Suppressor macrophage treated with lipopolysaccharide for 1 hour (primary cell): ENCODE measurements at places on chromosomes 1 and 21.

DNA sequence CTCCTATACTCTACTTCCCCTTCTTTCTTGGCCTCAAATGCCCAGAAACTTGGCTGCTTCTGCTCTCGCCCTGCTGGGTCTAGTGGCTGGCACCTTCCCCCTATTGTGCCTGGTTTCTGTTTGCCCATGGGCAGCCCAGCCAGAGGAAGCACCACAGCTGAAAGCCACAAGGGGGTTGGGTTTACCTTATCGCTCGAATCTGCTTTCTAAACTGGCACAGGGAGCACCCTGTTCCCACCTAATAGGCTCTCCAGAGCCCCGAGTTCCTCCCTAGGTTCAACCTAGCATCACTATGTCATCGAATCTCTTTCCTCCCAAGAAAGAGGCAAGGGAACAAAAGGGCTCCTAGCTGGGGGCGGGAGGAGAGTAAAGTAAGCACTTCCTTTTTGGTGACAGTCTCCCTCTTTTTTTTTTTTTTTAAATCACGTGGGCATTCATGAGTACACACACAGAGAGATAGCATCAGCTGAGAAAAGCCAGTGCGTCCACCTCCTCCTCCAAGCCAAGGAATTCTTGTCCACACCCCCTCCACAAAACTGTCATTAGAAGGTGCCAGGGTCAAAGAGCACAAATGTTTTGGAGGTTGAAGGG is 72.8 kb downstream of the PLEKHA6 start:
- DNase-seq = peak; percentile 80

GRCh38 chr21:33332143-33332542 is 7.4 kb downstream of the IFNAR1 start:
- DNase-seq = no peak

GRCh38 chr1:21077085-21077484 is 99.6 kb downstream of the EIF4G3 start:
- DNase-seq = peak; percentile 70

DNA sequence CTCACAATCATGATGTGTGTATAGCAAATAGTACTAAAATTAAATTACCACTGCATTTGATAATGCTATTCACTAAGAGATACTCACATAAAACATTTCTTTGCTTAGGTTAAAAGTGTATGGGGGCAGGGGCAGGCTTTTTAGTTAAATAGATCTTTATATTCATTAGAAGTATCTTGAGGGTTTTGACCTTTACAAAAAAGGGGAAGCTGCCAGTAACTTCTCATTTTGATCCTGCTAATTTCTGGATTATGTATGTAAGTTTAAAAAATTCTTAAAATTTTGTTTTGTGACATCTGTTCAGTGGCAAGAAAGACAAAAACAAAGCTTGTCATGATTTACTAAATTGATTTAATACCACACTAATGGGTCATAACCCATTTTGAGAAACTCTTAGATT is 45.8 kb upstream of the S1PR1 start:
- peak; percentile 58 for DNase-seq

DNA sequence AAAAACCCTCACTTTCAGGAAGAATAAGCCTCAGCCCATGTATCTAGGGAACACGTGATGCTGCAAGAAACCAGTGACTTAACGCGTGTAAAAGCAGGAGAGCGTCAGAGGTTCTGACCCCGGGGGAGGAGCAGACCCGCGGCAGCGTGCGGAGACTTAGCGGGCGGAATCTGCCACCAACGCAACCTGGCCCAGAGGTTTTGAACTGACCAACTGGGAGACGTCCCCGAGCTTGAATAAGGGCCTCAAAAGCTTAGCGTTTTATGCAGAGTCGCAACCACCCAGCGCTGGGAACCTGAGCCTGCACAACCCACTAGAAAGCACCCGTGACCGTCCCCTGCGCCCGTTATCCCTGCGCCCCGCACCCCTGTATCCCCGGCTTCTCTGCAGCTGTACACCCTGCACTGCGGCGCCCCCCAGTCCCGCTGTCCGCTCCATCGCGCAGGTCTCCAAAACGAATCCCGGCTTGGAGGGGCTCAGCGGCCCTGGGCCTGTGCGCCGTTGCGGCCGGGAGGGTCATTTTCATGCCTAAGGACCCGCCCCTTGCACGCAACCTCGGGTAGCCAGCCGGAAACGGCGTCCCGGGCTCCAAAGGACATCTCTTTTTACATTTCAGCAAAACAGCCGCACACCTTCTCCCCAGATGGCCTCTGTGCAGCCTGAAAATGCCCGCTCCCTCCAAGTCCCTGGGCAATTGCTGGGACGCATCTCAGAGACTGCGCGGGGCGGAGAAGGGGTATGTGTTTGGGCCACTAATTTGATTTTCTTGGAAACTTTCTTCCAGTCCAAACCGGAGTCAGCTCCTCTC is 29.4 kb upstream of the TRIM17 start:
- DNase-seq = peak; percentile 91

- DNase-seq = peak; percentile 76
Observed at GRCh38 chr1:158035976-158036583, 42.6 kb downstream of the KIRREL1 start.

GRCh38 chr1:36609241-36610027 is 126.7 kb upstream of the CSF3R start:
- DNase-seq = peak; percentile 76

DNA sequence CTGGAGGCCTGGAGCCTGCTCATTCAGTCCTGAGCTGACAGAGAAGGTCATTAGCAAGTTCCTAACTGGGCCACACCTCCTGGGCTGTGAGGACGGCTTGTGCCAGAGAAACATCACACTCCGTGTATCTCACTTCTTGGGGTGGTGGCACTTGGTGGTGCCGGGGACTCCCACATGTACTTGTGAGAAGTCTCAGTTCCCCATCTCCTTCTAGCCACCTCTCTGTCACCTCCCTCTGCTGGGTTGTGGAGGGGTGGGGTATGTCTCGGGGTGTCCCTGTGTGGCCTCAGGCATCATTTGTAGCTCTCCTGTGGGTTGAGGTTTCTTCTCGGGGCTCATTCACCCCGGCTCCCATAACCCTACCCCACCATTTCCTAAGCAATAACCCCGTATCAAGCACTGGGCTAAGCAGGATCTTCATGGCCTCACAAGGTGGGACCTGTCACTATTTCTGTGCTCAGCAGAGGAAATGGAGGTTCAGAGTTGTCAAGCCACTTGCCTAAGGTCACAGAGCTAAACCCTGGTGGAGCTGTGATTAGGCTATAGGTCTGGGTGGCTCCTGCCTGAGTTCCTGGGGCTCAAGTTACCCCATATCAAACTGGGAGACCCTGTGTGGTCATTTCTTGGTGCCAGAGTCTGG is 62.5 kb downstream of the UBIAD1 start:
- no peak for DNase-seq

GRCh38 chr21:38489729-38490128 is 8.5 kb downstream of the ERG start:
- no peak for DNase-seq

DNA sequence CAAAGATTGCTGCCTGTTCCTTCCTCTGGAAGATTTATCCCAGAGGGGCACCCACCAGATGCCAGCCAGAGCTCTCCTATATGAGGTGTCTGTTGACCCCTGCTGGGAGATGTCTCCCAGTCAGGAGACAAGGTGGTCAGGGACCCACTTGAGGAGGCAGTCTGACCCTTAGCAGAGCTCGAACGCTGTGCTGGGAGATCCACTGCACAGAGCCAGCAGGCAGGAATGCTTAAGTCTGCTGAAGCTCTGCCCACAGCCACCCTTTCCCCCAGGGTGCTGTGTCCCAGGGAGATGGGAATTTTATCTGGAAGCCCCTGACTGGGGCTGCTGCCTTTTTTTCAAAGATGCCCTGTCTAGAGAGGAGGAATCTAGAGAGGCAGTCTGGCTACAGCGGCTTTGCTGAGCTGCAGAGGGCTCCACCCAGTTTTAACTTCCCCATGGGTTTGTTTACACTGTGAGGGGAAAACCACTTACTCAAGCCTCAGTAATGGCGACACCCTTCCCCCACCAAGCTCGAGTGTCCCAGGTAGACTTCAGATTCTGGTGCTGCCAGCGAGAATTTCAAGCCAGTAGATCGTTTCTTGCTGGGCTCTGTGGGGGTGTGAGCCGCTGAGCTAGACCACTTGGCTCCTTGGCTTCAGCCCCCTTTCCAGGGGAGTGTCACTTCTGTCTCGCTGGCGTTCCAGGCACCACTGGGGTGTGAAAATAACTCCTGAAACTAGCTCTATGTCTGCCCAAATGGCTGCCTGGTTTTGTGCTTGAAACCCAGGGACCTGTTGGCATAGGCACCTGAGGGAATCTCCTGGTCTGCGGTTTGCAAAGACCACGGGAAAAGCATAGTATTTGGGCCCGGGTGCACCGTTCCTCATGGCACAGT is 51.1 kb upstream of the PDC start:
- peak; percentile 77 for DNase-seq

DNA sequence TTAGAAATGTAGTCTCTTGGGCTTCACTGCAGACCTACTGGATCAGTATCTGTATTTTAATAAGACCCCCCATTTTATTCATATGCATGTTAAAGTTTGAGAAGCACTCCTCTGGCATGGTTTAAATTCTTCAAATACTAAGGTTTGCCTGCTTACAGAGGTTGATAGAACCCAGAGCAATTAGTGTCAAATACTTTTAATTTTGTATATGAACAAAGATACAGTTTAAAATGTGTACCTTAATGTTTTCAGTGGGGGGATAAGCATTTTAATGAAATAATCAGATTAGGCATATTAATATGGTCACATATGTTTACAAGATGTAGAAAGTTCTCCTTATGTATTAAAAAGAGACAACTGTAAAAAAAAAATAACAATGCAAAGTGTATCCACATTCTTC is 40.4 kb upstream of the EPS15 start:
- no peak for DNase-seq

- DNase-seq = no peak
Observed at GRCh38 chr1:91912266-91912665, 26.3 kb upstream of the TGFBR3 start.

GRCh38 chr1:235910357-235911299 is 43.9 kb upstream of the LYST start:
- DNase-seq = peak; percentile 90

DNA sequence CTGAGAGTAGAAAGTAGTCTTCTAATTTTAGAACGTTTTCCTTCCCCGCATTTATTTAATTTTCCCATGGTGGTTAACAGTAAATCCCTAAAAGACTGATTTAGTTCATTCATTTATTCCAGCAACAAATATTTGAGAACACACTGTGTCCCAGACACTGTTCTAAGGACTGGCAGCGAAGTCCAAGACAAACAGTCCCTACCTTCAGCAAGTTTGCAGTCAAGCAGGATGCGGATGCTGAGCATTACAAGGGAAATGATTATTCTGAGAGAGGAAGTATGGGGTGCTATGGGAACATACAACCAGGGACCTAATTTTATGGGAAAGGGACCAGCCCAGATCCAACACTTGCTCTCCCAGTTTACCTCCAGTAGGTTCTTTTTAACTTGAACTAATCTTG is 1.2 kb upstream of the C1orf74 start:
- DNase-seq = no peak

GRCh38 chr1:59511476-59512465 is 214.9 kb downstream of the FGGY start:
- no peak for DNase-seq

GRCh38 chr1:975896-976683 is 5.8 kb downstream of the PERM1 start:
- peak; percentile 84 for DNase-seq

GRCh38 chr21:42191696-42192595 is 27.0 kb upstream of the ABCG1 start:
- no peak for DNase-seq

- no peak for DNase-seq
Observed at GRCh38 chr1:90881034-90881433, 140.8 kb downstream of the ZNF644 start.

DNA sequence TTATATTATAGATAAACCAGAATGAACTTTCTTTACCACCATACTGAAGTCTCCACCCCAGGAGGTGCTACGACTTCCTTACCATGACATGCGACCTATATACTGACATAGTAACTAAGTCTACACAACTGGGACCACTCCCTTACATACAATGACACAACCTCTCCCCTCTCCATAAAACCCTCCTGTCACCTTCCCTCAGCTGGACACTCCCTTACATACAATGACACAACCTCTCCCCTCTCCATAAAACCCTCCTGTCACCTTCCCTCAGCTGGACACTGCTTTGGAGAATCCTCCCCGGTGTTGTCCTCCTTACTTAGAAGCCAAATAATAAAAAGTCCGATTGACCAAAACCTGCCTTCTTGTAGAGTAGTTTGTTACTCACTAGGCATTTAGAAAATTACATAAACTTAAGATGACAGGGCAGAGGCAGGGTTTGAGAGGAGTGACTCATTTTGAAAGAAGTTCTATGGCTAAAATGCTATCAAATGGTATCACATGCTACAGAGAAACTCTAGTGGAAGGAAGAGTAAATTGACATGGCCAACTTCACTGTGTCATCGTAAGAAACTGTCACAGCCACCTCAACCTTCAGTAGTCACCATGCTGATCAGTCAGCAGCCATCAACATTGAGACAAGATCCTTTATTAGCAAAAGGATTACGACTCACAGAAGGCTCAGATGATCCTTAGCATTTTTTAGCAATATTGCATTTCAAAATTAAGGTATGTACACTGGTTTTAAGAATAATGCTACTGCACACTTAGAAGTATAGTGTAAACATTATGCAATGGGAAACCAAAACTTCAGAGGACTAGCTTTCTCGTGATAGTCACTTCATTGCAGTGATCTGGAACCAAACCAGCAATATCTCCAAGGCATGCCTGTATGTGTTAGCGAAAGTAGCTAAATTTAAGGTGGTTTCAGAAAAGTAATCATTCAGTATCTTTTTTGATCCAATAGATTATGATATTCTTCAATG is 56.4 kb downstream of the AHCTF1 start:
- DNase-seq = peak; percentile 23

GRCh38 chr1:15027515-15027986 is 126.0 kb upstream of the TMEM51 start:
- DNase-seq = peak; percentile 72

DNA sequence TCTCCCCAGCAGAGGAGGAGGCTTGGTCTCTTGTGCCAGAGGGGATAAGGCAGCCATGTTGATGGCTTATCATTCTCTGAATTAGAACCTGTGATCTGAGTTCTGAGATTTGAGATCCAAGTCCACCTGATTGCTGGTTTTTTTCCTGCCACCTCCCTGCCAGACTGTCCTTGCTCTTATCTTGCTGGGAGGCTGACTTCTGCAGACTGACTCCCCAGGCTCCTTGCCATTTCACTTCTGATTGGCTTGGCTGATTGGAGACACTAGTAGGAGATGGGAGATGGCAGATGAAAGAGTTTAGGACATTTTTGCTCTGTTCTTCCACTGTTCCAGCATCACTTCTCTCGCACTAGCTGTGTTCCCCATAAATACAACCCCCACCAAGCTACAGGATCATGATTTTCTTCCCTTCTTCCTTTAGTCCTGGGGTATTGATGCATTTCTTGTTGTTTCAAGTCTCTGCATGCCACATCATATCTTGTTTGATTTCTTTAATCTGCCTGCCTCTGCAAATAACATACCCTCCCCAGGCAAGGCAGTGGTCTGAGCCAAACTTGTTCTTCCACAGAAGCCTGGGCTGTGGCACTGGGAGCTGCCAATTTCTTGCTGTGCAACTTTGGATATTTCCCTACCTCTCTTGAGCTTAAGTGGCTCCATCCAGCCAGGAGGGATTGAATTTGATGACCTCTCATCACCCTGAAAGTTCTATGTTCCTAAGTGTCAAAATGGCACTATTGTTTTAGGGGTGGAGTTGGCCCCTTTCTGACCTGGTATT is 963 bp upstream of the CYP4B1 start:
- no peak for DNase-seq
